ENCODE measurements at places on chromosomes 12 and 14.
A peak's percentile ranks its signal among the peaks of the same experiment; 100 is the strongest.

GRCh38 chr14:50335389-50335788 lies 23.3 kb downstream of the DMAC2L start:
- peak; percentile 81 for DNase-seq

- DNase-seq = no peak
These were observed 70.6 kb upstream of the PRICKLE1 start for GRCh38 chr12:42660117-42660516.

GRCh38 chr14:96741151-96741977 lies 55.8 kb upstream of the VRK1 start:
- DNase-seq = peak; percentile 66

GRCh38 chr12:58395056-58395455 lies 453.7 kb downstream of the ATP23 start:
- no peak for DNase-seq

- DNase-seq = no peak
These were observed 49.9 kb downstream of the FOXN3 start for GRCh38 chr14:89366864-89367778.

DNA sequence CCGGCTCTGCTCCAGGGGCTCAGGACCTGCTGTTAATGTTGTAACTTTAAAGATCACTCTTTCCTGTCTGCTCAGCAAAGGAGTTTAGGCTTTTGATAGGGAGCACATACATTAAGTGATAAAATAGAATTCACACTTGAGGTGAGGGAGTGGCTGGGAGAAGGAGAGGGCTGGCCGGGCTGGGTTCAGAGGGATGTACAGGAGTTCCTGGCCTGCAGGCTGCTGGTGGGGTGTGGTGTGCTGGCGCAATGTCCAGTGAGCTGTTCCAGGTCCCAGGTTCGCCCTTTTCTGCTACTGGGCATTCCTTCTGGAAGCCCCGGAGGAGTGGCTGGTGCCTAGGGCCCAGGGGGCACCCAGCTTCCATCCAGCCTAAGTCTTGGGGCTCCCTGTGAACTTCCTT lies 17.8 kb downstream of the KIF26A start:
- no peak for DNase-seq

DNA sequence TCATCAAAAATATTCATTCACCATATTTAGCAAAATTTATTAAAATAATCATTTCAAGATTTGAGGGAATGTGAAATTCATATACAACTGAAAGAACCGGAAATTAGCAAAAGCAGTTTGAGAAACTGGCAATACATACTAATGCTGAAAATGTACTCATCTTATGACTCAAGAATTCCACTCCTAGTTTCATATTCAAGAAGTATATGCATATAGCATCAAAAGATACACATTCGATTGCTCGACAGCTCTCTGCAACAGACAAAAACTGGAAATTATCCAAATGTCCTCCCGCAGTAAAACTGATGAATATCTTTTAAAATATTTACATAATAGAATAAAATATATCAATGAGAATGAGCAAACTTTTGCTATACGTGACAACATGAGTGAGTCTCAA lies 189.2 kb upstream of the MGAT4C start:
- DNase-seq = no peak

DNA sequence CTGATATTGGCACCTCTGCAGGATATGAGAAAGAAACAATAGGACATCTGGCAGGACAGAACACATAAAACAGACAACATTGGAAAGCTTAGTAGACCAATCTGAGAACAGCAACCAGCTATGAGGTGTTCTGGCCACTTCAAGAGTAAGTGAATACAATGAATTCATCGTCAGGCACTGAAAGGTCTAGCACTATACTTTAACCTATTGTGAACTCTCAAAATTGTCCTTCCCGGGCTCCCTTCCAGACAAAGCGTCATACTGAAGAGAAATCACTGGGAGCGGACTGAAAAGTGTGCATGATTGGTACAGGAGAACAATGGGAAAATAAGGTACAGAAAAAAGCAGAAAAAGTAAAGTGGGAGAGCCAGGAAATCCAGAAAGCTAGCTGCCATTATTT lies 75.8 kb downstream of the LRP6 start:
- DNase-seq = no peak

DNA sequence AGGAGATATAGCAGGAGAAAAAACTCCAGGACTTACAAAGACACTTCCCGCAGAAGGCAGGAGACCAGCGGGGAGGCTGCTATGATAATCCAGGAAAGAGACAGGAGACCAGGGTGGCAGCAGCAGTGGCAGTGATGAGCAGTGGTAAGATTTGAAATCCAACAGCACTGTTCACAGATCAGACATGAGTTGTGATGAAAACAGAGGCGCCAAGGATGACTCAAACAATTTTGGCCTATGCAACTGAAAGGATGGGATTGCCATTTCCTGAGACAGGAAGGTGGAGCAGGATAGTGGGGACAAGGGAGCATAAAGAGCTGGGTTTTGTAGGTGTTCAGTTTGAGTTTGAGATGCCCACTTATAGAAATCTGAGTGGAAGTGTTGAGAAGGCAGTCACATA lies 108.6 kb upstream of the DYRK2 start:
- DNase-seq = no peak

GRCh38 chr14:104747876-104748275 lies 5.1 kb upstream of the SIVA1 start:
- no peak for DNase-seq

GRCh38 chr12:118361889-118362288 lies 10.8 kb downstream of the TAOK3 start:
- no peak for DNase-seq

DNA sequence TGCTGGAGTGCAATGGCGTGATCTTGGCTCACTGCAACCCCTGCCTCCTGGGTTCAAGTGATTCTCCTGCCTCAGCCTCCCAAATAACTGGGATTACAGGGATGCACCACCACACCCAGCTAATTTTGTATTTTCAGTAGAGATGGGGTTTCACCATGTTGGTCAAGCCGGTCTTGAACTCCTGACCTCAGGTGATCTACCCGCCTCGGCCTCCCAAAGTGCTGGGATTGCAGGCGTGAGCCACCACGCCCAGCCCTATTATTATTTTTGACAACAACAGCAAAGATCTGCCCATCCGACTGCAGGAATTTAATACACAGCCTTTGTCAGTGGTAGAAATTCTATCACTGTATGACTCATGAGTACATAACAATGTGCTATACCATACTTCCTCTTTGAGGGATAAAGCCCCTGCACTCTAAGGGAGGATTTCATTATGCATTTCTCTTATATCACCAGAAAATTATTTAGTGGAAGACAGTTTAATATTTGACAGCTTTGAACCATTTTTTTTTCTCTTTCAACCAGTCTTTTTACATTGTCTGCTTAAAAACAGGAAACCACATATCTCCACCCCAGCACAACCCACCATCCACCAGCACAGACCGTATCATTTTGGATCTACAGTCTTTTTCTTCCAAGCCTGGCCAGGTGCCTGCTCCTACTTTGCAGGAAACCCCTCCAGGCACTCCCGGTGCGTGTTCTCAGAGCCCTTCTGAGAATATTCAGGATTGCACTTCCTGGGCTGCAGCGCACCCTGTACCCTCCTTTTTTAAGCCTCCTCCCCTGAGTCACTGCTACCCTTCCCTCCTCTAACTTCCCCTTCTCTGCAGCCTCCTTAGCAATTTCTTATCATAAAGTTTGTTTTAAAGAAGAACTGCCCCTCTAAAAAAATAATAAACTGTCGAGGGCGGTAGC lies 594 bp downstream of the ARHGDIB start:
- no peak for DNase-seq

- no peak for DNase-seq
These were observed 51.6 kb downstream of the PLEKHG3 start for GRCh38 chr14:64755781-64756221.

- DNase-seq = no peak
These were observed 100.3 kb downstream of the SETD3 start for GRCh38 chr14:99380402-99380801.

DNA sequence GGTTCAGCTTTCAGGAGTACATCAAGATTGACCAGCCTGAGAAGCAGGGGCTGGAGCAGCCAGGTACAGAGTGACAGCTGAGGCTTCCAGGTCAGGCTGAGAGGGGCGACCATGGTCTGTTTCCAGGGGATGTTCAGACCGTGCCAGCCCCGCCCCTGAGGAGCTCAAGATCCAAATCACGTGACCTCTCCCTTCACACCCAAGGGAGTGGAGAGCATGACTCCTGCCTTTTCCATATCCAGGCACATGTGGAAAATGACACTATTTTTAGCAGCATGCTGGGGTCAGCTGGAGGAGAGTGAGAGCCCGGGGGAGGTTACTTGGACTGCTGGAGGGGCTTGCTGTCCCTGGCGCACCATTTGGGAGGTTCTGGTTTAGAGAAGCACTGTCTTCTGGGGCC lies 92.7 kb downstream of the B4GALNT3 start:
- no peak for DNase-seq

DNA sequence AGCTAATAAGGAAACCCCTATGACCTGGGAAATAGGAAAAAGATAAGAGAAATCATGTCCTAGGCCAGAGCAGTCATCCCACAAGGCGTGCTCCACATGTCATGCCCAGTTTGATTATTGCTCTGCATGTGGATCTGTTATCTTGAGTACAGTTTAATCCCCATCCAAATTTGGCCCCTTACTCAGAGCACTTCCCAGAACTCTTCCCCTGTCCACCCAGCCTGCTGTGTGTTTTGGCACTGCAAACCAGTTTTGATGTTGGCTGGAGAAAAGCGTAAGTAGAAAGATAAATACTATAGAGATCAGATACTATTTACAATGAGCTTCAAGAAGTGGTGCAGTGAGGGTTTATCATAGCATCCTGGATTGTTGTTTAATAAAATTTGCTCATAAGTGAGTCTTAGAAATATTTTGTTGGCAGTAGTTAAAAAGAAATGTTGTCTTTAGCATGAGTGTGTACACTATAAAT lies 83.8 kb downstream of the PTPRB start:
- no peak for DNase-seq

GRCh38 chr12:96427269-96427729 lies 27.1 kb upstream of the CDK17 start:
- peak; percentile 11 for DNase-seq

- no peak for DNase-seq
These were observed 98.4 kb upstream of the BTG1 start for GRCh38 chr12:92244036-92244435.

- no peak for DNase-seq
These were observed 11.8 kb downstream of the RPS6KA5 start for GRCh38 chr14:91048676-91049075.

- no peak for DNase-seq
These were observed 371.7 kb downstream of the DPF3 start for GRCh38 chr14:72521968-72522741.

Data from neuronal stem cell (in vitro differentiated cells).